Suprapubic skin (tissue), 4 donors: ENCODE measurements at places on chromosomes 2 and 18.

DNA sequence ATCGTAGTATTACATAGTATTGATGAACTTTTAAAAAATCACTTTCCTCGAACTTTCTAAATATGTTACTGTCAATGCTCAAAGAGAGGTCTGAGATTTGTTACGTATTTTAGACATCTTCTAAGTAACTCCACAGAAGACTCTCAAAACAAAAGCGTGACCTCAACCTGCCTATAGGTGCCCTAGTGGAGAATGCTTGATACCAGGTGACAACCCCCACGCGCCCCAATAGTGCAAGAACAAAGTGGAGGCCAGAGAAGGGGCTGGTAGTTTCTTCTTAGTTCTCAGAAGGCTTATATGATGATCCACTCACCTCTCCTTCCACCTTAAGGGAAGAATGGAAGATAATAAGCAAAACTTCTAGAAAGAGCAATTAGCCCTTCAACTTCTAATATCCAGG lies 102.6 kb downstream of the ANKRD44 start:
- DNase-seq = no peak

GRCh38 chr2:43123028-43123427 lies 103.4 kb downstream of the ZFP36L2 start:
- no peak for DNase-seq

- DNase-seq = no peak
These were observed 59.3 kb downstream of the ARHGEF33 start for GRCh38 chr2:38948995-38949394.

DNA sequence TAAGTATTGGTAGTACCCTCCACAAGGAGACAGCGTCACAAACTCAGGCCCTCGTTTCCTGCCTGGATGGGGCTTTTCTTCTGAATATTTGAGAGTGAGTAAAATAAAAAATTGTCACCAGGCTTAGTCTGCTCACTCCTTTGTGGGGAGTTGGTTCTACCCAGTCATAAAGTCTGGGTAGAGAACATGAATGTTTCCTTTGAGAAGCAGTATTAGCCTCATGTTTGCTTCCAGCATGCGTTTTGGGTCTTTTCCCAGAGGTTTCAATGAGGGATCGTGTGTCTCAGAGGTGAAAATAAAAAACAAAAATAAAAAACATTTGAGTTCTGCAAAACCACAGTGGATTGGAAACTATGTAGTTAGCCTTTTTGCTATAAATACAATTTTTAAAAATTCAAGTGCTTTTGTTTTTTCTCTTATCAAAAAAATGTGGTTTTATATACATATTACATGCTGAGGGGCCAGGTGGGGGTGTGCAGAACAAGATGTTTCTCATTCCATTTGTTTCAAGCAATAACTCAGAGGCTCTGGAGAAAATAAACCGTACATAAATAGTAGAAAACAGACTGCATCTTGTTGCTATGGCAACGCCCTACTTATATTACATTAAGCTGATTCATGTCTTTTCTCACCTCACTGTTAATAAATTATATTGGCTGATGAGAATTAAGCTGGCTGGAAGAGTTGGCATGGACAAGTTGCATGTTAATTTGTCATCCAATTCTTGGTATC lies 225.4 kb upstream of the FBXO11 start:
- no peak for DNase-seq

DNA sequence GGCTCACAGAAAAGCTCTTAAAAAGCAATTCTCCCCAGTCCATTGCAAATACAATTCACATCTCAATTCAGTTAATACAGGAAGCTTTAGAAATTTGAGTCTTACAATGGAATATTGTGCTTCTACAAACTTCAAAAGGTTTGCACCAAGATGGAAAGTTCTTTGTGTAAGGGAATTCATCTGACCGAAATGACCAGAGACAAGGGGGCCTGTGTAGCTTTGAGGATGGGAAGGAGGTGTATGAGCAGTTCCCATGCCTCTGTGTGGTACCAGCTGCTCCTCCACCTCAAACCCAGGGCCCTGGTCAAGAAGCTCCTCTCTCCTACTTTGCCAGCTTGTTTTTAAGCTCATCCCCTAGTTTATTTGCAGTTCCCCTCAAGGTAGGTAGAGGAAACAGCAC lies 312.8 kb upstream of the PKDCC start:
- DNase-seq = no peak

DNA sequence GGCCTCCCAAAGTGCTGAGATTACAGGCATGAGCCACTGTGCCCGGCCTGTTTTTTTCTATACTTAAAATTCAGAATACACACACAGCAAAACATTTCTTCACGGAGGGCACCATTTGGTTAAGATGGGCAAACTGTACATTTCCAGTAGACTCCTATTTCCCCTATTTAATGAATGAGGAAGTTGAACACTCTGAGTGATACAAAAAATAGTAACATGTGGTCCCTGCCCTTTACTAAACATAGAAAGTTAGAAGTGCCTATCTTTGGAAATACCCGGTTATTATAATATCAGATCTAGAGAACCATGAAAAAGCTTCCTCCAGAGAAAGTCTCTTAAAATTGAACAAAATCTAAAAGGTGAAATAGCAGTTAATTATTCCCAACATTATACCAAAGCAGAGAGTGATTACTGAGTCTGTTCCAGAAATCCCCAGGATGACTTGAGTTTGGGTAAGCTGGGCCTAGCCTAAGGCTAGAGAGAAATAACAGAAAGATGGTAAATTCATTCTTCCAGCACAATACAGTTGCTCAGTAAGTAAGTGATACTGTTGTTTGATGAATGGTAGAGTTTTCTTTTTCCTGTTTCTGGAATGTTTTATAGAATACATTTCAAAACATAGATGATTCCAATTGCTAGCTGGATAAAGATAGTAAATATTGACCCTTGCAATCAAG lies 23.3 kb upstream of the RMC1 start:
- DNase-seq = no peak

- DNase-seq = no peak
These were observed 104.4 kb upstream of the CBLN2 start for GRCh38 chr18:72648481-72648960.

GRCh38 chr18:36718705-36719328 lies 110.0 kb downstream of the TPGS2 start:
- no peak for DNase-seq

- DNase-seq = no peak
These were observed 8.5 kb upstream of the ETAA1 start for GRCh38 chr2:67388680-67389079.

DNA sequence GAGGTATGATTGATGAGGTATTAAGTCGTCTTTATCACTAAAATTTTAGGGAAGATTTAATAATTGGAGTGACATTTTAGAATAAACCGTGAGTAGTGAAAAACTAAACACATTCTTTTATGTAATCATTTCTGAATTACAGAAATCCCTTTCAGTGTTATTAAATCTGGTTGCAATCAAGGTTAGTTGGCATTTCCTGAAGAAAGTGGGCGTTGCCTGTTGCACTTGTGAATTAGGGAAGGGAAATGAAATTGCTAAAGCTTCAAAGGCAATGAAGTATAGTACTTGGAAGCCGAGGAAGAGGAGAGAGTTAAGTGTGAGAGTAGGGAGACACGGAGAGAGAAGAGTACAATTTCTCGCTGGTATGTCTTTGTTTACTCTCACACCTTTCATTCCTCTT lies 274.5 kb downstream of the SLC8A1 start:
- no peak for DNase-seq

DNA sequence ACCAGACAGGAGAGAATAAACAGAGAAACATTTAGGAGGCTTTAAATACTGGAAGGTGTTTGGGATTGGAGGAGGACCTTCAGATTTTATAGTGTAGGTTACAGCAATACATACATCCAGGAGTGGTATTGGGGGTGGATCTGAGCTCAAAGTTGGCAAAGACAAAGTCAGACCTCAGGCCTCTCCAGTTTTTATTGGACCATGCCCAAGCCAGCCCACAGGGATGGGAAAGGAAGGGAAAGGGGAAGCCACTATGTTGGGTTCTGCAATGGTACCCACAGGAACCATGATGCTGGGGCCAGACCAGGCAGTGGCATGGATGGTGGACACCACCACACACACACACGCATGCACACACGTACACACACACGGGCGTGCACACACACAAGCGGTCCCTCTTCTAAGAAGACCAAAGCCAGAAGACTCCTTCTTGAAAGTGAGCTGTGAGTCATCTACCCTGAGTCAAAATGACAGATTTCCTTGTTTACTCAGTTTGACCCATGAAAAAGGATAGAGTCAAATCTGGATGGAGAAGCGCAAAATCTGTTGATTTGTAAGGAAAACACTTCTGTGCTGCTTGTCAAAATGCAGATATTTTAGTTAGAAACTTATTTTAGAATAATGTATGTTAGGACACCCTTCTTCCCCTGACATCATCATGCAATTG lies 87.9 kb downstream of the TRABD2A start:
- no peak for DNase-seq

DNA sequence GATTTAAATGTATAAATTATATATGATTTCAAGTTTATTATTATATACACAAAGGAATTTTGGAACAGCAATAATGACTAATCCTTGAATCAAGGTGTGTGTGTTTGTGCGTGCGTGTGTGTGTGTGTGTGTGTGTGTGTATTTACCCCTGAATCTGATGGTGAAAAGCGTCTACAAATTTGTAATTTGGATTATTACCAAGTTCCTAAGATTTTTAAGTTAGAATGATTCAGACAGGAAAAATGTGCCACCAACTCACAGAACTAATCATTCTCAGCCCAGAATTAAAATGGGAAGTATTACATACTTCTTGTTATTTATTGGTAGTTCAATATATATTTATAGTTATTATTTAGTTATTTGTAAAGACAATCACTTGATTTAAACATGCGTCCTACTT lies 12.3 kb downstream of the CALCRL start:
- no peak for DNase-seq

GRCh38 chr2:48016225-48017019 lies 110.1 kb upstream of the FBXO11 start:
- no peak for DNase-seq

DNA sequence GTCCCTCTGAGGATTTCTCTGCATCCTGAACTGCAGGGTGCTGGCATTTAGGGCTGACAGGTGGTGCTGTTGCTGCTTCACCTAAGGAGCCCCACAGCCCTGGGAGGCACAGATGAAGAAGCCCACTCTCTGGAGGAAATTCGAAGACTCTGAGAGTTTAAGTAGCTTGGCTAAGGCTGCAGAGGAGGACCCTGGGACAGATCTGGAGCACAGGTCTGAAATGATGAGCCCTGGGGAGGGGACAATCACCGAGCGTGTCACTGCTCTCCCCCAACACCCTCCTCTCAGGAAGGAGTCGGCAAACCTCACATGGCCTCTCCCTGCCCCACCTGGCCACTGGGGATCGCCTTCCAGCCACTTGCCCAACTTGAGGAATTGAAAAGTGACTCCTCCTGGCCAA lies 18.6 kb downstream of the CYP27C1 start:
- peak; percentile 55 for DNase-seq

- no peak for DNase-seq
These were observed 135.6 kb upstream of the LGALSL start for GRCh38 chr2:64318476-64318748.

DNA sequence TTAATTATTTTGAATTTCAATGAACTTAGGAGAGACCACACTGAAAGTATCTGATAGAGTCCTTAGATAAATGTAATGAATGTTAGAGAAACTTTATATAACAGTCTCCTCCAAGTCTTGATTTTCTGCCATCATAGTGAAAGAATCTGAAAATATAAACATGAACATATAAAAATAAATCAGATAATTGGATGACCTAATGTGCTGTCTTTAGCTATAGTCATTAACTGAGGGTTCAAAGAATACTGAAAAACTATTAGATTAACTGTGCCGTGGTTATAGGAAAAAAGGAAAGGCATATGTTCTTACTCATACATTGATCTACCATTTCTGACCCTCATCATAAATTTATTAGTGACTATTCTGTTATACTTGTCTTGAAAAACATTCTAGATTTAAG lies 47.0 kb upstream of the SPAG16 start:
- no peak for DNase-seq

DNA sequence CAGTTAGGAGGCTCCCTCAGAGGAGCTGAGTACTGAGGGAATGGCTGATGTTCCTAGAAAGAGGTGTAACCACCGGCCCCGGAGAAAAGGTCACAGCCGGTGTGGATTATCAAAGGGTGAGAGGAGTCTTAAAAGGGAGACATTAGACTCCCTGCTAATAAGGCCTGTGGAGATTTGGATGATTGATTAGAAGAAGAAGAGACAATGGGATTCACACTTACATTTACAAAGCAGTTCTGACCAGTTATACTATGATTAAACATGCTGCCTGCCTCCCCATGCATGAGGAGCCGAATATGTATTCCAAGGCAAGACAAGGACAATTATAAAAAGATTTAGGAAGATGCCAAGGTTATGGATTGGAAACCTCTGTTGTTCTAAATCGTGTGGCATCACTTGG lies 302.4 kb downstream of the SLC4A3 start:
- peak; percentile 60 for DNase-seq

DNA sequence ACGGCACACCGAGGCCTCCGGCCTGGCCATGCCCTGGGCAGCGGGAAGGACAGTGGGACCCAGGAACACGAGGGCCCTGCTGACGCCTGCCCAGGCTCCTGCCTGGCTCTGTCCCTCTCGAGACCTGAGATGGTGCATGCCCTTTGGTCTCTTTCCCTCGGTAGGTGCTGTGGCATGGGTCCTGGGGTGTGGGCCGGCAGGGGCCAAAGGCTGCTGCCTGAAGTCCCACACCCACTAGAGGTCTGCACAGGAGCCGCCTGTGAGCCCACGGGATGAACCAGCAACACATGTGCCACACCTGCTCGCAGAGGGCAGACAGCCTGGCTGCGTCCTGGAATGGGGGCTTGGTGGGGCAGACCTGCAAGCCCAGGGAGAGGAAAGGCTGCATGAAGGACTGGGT lies 73.3 kb downstream of the NDUFA10 start:
- no peak for DNase-seq

DNA sequence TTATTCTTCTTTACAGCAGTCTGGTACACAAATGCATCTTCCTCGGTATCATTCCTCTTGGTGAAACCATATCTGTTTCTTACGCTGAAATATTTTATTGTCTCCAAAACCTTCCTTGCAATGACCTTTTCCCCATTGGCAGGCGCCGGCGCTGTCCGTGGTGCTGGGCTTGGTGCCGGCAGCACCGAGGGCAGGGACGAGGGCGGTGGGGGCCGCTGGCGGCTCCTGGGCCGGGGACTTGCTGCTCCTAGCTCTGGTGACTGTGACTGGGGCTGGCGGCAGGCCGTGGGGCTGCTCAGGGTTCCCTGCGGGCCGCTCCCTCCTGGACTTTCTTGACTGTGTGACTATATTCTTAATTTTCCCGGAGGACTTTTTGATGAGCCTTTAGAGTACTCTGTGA lies 72.5 kb downstream of the GPR39 start:
- DNase-seq = no peak

- no peak for DNase-seq
These were observed 208.5 kb downstream of the SH3BP4 start for GRCh38 chr2:235160281-235160810.

- DNase-seq = no peak
These were observed 4.3 kb downstream of the GPR17 start for GRCh38 chr2:127650041-127650784.

GRCh38 chr2:196849895-196850294 lies 40.7 kb upstream of the C2orf66 start:
- DNase-seq = no peak

GRCh38 chr2:127577973-127578372 lies 42.5 kb downstream of the MYO7B start:
- no peak for DNase-seq
